ENCODE measurements at places on chromosomes 4 and X. TPM values are rescaled to one million over a fixed set of nuclear protein-coding genes. Genes with fewer than 3 reads are reported as not detected.

GRCh38 chr4:105988671-105989070, 93.4 kb downstream of the NPNT start:
- H3K27me3 ChIP-seq = no peaks in the 10 kb centered on the region
- no peak for DNase-seq
- H3K4me3 ChIP-seq = no peak overlapping the region
- no peaks in the 10 kb centered on the region for H3K36me3 ChIP-seq
- no peak overlapping the region for H3K27ac ChIP-seq

DNA sequence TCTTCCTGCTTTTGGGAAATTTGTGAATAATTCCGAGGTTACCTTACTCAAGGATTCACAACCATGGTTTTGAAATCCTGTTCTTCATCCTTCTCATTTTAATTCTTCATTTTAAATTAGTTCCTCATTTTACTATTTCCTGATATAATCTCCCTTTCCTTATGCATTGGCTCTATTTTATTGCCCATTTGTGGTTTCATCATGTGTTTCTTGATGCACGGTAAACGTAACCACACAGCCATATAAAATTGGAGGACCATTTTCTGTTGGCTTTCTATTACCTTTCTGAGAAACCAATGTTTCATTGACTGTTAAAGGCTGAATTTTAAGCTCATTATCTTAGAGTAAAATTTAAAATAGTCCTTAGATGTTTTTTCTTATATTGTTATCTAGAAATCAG, 100.3 kb upstream of the NDST4 start:
- no peaks in the 10 kb centered on the region for H3K4me1 ChIP-seq
- no peak for DNase-seq
- H3K27ac ChIP-seq = no peak overlapping the region
- no peaks in the 10 kb centered on the region for H3K27me3 ChIP-seq
- H3K36me3 ChIP-seq = no peaks in the 10 kb centered on the region
- no peak overlapping the region for H3K4me3 ChIP-seq

GRCh38 chr4:159444678-159445077, 341.8 kb downstream of the RAPGEF2 start:
- H3K27ac ChIP-seq = no peak overlapping the region
- no peak for DNase-seq
- no peak overlapping the region for H3K4me3 ChIP-seq
- no peaks in the 10 kb centered on the region for H3K4me1 ChIP-seq

GRCh38 chr4:85498068-85498733, 23.3 kb downstream of the ARHGAP24 start:
- no peaks in the 10 kb centered on the region for H3K27me3 ChIP-seq
- H3K4me1 ChIP-seq = no peaks in the 10 kb centered on the region
- H3K27ac ChIP-seq = no peak overlapping the region
- H3K4me3 ChIP-seq = no peak overlapping the region

- H3K27me3 ChIP-seq = no peaks in the 10 kb centered on the region
- DNase-seq = no peak
- no peaks in the 10 kb centered on the region for H3K4me1 ChIP-seq
- H3K27ac ChIP-seq = no peak overlapping the region
- no peak overlapping the region for H3K4me3 ChIP-seq
Observed at GRCh38 chrX:54891573-54891972, 29.1 kb upstream of the TRO start.

DNA sequence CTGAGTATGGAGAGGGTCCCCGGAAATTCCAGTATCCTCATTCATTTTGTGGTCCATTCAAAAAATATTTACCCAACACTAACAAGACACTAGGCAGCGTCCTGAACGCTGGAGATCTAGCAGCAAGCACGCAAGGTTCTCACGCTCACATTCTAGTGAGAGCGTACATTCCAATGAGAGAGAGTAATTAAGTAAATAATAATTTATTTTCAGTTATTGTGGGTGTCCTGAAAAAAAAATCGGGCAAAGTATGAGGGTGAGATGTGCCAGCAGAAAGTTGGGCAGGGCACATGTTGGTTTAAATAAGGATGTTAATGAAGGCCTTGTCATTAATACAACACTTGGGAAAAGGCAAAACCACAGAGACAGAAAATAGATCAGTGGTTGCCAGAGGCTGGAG, 4.0 kb upstream of the TMEM156 start:
- H3K36me3 ChIP-seq = no peaks in the 10 kb centered on the region
- H3K4me3 ChIP-seq = no peak overlapping the region
- no peak overlapping the region for H3K27ac ChIP-seq
- peaks cover 20% of the 10 kb centered on the region for H3K4me1 ChIP-seq
- DNase-seq = no peak

PTTG2 gene
- total RNA-seq = not detected

GRCh38 chr4:8736090-8736825, 135.4 kb downstream of the HMX1 start:
- H3K27ac ChIP-seq = no peak overlapping the region
- H3K36me3 ChIP-seq = no peaks in the 10 kb centered on the region
- H3K4me1 ChIP-seq = no peaks in the 10 kb centered on the region
- no peak overlapping the region for H3K4me3 ChIP-seq
- no peaks in the 10 kb centered on the region for H3K27me3 ChIP-seq
- DNase-seq = no peak

Measured in CD8-positive, alpha-beta memory T cell (primary cell).